ENCODE measurements at places on chromosomes 12 and 14.

GRCh38 chr14:105356927-105357326 is 41.4 kb upstream of the TEX22 start:
- no peak for DNase-seq

GRCh38 chr12:94186278-94187241 is 38.2 kb downstream of the PLXNC1 start:
- peak; percentile 26 for DNase-seq

DNA sequence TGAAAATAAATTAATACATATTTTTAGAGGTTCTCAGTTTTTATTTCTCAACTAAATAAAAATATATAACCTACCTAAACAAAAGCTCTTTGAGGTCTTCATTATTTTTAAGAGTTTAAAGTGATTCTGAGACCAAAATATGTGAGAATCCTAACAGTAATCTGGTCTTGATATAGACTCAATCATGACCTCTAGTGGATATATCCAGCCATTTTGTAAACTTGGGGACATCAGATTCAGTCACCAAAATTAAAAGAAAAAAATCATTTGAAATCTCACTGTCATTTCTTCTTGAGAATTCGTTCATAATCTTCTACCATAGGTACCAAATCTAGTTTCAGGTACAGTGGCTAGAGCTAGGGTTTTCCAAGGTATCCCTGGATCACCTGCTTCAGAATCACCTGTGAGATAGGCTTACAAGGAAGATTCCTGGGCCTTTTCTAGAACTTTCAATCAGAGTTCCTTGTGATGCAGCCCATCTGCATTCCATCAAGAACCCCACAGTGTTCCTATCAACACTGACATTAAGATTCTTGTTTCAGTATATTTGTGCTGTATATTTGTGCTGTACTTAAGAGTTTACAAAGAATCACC is 214.9 kb downstream of the ADAMTS20 start:
- DNase-seq: peak; percentile 51

- DNase-seq: no peak
These were observed 269.9 kb upstream of the SFSWAP start for GRCh38 chr12:131441060-131441396.

GRCh38 chr12:131011165-131012079 is 57.7 kb downstream of the ADGRD1 start:
- DNase-seq: peak; percentile 20

DNA sequence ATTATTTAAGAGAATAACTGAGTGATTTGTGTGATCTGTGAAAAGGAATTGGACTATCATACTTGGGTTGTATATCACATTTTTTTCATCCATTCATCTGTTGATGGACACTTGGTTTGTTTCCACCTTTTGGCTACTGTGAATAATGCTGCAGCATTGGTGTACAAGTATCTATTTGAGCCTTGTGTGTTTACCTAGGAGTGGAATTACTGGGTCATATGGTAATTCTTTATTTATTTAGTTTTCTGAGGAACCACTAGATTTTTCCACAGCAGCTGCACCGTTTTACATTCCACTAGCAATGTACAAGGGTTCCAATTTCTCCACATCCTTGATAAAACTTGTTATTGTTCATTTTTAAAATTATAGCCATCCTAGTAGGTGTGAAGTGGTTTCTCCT is 56.1 kb downstream of the APAF1 start:
- DNase-seq: no peak

- peak; percentile 67 for DNase-seq
These were observed 59.9 kb downstream of the BMP4 start for GRCh38 chr14:53896726-53897125.

DNA sequence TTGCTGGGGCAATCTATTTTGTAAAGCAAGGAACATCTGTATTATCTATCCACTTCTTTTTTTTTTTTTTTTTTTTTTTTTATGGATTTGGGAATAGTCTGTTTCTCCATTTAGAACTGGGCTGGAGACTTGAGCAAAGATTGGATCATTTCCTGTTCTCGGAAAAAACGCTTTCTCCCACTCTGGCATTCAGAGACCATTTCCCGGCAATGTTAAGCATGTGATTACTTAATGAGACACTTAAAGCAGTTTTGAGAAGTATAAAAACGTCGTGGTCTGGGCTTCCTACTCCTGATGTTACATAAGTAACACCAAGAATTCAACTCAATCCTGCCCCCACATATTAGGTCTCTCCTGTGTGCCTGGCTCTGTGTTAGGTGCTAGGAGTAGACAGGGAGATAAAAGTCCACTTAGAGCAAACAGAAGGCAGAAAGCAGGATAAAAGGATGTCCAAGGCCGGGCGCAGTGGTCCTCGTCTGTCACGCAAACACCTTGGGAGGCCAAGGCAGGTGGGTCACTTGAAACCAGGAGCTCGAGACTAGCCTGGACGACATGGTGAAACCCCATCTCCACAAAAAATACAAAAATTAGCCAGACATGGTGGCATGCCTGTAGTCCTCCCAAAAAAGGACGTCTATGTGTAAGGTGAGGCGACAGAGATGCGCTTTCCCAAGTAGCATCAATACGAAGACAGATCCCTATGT is 152.1 kb upstream of the GSC start:
- DNase-seq: peak; percentile 13

DNA sequence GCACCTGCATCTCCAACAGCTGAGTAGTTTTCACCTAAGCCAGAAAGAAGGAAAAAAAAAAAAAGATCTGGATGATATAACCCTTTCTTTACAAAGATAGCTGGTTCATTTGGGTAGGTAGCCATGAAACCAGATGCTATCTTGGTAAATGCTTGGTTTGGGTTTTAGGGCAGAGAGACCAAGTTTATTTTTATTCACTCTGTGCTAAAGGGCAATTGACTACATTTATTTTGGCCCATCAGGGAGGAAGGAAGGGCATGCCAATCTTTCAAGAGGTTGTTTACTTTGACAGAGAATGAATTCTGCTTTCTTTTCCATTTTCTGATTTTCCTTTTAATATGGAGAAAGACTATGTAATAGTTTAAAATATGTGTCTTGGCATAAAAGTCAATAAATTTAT is 91.0 kb downstream of the NTN4 start:
- no peak for DNase-seq

- DNase-seq: peak; percentile 93
These were observed 19.9 kb downstream of the HRK start for GRCh38 chr12:116861320-116861719.

- peak; percentile 53 for DNase-seq
These were observed 88.8 kb downstream of the ATF7IP start for GRCh38 chr12:14454098-14454907.

DNA sequence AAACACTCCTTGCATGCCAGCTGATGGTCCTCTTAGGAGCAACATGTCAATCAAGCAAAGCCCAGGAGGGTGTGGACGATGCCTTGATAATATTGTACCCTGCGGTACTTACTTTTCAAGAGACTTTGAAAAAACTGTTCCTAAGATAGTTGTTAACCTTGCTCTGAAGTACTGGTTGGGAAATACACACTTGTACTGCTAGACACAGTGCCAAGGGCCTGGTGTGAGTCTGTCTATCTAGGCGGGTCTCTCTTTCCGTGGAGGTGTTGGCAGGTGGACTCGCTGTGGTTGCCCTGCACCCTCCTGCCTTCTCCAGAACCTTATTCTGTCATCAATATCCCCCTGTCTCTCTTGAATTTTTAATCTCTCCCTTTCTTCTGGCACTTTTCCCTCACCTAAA is 189.4 kb downstream of the NRXN3 start:
- no peak for DNase-seq

DNA sequence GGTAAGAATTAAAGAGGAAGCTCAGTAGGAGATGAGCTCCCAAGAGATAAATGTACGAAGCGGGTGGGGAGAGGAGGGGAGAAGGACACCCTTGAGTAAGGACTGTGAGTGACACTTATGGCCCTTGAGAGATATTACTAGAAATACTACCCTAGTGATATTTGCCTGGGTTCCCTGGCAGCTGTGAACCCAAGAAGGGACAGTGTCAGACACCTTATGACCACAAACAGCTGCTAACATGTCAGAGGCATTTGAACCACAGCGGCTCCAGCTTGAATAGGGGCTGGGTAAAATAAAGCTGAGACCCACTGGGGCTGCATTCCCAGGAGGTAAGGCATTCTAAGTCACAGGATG is 19.6 kb upstream of the SLC6A12 start:
- no peak for DNase-seq

DNA sequence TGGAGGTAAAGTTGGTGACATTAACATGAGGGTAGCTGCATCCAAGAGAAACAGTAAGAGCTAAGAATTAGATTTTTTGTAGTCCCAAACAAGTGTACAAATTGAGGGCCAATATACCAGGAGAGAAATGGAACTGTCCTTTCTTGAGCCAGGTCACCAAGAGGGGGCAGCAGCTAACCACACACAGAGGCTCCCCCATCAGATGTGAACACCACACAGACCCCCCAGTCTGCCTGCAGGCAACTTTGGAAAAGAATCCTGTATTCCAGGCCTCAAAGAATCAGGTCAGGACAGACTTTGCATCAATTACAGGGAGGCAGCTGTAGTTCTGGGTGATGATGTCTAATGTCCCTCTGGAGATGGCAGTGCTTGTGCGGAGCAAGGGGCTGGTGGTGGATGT is 77.9 kb downstream of the SPTB start:
- peak; percentile 60 for DNase-seq

DNA sequence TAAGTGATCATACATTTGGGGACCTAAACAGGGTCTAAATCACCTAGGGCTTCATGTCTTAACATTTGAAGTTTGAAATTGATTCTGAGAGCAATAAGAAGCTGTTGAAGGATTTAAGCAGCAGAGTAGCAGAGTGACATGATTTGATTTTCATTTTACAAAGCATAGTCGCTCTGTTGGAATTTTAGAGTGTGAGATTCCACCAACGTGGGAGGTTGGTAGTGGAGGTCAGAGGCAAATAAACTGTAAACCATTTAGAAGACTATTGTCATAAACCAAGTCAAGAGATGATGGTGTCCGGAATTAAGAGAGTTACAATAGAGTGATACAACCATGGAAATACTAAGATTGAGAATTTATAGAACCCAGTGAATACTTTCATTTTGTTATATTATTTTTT is 52.7 kb upstream of the ZDHHC17 start:
- peak; percentile 80 for DNase-seq
